Stimulated activated CD8-positive, alpha-beta memory T cell treated with anti-CD3 and anti-CD28 coated beads, Interleukin-12 subunit alpha, Interleukin-12 subunit beta, amount 100 ng/mL, for 1 hour (primary cell): ENCODE measurements at places on chromosomes 4 and X.

- DNase-seq: no peak
Observed at GRCh38 chr4:182518421-182518820, 275.2 kb downstream of the TENM3 start.

- DNase-seq: no peak
Observed at GRCh38 chrX:134849390-134849789, 141.4 kb upstream of the SMIM10 start.

GRCh38 chr4:151484396-151485102 is 75.6 kb downstream of the FHIP1A start:
- DNase-seq: no peak

DNA sequence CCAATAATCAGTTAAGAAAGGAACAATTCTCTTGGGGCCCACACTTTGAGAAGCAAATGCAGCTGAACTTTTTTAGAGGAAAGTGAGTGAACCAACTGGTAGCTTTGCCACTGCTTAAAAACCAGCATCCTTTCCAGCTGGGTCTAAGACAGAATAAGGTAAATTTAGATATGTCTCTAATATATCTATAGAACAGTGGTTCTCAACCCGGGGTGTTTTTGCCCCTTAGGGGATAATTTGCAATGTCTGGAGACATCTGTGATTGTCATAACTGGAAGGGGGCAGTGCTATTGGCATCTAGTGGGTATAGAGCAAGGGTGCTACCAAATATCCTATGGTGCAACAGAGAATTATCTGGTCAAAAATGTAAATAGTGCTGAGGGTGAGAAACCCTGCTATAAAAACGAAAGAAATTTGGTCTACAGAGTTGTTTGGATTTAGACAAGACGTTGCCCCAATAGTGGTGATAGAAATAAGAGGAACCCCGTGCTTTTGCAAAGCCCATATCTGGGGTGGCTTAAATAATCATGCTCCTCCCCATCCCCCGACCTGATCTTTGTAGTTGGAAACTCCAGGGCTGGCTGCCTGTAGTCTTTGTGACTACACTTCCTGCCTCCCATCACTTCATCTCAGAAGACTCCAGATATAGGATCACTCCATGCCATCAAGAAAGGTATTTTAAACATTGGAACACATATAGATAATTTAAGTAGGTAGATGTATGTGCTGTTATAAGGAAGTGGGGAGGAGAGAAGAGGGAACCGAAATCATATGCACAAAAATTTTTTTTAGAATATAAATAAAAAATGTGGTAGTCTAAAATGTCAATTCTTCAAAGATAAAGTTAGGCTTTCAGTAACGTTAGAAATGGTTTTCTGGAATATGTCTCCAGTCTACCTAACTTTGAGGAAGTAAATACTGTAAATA is at the start of gene TLR7:
Gene TLR7 (plus strand): TSS at position 622 of the 927 bp plus-strand sequence. CDS start 507 bp downstream, outside the sequence.
- no peak for DNase-seq

GRCh38 chr4:186621959-186622553 is 66.7 kb upstream of the MTNR1A start:
- no peak for DNase-seq

DNA sequence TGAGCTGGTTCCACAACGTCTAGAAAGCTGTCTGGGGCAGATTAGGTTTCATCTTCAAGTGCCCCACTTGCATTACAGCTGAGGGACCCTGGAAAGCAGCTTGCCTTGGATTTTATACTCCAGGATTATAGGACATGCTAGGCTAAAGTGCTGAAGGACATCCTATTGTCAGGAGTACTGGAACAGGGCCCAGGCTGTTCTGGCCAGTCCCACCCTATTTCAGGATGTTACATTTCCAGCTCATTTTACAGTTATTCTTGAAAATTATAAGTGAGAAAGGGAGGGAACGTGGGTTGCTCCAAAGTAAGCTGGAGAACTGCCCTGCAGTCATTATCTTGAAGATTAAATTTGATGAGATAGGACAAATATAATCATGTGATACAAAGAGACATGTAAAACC is 71.0 kb upstream of the UGT8 start:
- no peak for DNase-seq

DNA sequence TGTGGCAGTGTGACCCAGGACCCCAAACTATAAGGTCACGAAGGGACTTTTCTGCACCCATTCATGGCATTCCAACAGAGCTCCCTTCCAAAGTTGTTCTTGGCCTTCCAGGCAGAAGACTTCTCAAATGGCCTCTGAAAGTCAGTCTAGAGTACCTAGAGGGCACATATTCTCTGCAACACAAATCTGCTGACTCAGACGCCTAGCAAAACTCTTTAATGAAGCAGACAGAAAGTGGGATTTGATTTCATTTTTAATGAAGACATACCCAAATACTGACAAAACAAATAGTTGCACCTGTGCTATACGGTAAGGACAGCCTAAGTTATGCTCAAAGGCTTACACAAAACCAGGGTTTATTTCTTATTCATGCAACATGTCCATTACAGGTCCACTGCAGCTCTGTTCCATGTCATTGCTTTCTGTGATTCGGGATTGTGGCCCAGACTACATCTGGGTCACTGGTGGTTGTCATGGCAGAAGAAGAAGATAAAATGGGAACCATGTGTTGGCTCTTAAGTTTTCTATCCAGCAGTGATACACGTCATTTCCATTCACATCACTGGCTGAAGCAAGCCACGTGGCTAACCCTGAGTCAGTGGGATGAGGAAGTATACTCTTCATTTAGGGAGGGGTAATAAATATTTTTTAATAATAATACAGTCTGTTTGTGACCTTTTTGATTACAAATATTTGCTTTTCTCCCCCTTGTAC is 57.7 kb downstream of the NAT8L start:
- DNase-seq: no peak

DNA sequence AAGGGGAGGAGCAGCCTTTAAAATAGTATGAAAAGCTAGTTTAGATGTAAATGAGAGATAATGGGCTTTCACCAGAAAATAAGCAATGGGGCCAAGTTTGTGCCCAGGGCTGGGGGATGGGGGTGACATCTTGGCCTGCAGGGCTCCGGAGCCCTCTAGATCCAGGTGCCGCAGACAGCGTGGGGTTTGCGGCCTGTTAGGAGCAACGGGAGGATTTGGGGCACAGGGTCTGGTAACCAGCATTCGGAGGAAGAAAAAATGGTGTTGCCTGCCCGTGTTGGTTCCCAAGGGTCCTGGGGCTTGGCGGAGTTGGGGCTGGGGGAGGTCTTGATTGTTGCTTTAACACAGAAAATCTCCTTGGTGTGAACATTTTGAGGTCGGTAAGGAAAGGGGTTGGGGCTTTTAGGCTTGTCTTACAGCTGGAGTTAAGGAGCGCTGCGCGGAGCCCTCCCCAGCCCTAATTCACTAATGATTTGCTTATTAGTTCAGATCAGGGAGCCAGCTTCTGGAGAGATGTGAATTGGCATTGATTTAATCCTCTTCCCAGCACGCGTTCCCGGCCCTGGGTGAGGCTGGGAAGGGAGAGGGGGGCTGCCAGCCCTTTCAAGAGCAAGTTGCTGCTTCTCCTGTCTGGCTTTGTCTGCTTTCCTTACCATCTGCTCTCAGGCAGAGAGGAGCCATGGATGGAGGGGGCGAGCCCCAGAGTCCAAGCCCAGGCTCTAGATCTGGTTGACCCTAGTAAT is 443.4 kb downstream of the BCOR start:
- DNase-seq: no peak

- no peak for DNase-seq
Observed at GRCh38 chr4:288891-289290, 16.4 kb downstream of the ZNF732 start.

DNA sequence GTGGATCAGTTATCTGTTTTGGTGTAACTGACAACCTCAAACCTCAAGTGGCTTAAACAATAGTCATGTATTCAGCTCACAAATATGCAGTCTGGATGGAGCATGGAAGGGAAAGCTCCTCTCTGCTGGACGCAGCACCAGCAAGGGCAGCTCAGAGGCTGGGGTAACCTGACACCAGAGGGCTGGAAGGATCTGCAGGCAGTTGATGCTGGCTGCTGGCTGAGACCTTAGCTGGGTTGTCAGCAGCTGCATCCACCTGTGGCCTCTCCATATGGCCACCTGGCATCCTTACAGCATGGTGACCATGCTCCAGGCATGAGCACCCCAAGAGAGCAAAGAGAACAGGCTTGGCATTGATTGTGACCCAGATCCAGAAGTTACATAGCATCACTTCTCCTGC is 46.7 kb downstream of the ENPP6 start:
- DNase-seq: no peak

GRCh38 chr4:47493238-47494123 is 8.4 kb downstream of the ATP10D start:
- no peak for DNase-seq

DNA sequence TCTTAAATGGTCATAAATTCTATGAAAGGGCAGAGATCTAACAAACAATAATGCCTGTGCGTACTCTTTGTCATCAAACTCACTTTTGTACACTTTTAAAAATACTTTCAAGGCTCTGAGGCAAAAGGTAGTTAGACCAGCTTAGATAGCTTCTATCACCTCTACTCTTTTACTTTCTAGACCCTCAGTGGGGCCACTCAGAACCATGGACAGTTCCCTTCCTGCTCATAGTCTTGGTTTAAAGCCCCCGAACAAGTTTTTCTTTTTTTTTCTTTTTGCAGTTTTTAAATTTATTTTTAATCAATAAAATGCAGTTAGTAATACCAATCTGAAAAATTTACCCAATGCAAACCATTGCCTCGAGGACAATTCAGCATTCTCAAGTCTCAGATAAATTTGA is 460.5 kb upstream of the CNKSR2 start:
- DNase-seq: no peak

DNA sequence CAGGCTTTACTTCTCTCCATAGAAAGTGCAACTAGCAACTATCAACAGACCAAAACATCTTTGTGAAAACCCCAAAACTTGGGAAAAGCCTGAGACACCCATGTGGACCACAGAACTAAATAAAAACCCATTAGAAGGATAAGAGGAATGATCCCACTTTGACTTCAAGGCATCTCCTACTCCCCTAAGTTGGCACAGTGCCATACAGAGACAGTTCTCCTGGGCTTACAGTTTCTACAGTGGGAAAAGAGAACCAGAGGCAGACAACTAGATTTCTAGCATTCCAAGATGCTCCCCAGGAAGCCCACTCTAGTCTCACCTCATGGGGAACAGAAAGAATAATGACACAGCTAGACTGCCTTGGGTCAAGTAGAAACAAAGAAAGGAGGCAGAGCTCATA is 20.4 kb downstream of the TMLHE start:
- no peak for DNase-seq

GRCh38 chr4:122814426-122814825 is 12.2 kb upstream of the FGF2 start:
- no peak for DNase-seq

DNA sequence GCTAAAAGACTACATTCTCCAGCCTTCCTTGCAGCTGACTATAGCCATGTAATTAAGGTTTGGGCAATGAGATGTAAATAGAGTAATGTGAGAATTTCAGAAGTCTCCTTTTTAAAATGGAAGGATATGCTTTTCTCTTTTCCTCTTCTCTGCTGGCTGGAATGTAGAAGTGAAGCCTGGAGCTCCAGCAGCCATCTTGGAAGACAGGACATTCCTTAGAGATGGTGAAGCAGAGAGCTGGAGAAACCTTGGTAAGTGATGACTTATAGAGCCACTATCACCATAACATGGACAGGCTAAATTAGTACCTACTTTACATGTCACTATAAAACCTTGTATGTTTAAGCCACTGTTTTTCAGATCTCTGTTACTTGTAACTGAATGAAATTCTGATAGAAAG is 48.0 kb downstream of the RASL11B start:
- no peak for DNase-seq

DNA sequence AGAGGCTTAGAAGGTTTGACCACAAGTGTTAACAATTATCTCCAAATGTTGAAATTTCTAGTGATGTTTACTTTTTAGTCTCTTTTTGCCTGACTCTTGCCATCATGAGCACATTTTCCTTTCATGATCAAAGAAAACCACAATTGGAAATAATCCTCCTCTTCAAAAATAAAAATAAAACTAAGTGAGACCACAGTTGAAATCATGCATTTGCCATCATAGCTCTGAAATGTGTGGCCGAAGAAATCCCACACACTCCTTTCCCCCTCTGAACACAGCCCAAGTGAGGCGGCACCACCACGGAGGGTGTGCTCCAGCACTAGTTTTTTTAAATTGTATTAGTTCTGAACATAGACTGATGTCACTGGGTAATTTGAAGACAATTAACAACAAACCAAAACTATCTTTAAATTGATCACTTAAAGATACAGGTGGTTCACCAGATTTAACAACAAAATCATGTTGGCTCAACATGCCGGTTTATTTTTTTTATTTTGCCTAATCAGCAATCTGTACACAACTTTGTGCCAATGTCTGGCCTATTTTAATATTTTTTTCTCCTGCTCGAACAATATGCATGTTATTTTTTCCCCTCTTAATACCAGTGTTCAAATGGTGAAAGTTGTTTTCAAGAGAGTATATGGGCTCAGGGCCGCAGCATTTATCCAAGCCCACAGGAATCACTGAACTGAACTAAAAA is 17.6 kb downstream of the APBB2 start:
- no peak for DNase-seq

DNA sequence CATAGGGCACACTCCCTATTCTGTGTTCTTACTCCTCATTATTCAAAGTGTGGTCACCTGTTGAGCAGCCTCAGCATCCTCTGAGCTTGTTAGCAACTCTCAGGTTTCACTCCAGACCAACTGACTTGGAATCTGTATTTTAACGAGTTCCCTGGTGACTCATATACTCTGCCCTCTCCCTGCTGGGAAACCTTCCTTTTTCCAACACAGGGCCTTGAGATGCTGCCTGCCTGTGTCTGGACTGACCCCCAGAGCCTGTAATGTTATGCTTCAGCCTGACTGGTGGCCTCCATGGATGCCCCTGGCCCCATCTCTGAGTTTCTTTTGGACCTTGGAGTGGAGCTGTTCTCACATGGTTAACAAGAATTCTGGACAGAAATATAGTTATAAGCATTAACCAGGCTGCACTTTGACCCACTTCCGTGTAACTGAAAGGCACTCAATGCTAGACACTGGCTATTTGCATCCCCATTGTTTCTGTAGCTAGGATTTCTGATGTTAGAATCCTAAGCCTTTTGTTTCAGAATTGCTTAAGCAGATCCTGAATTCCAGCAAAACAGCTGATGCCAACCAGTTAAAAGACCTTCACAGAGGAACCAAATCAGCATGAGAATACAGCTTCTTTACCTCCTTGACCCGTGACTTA is 262.6 kb downstream of the STIM2 start:
- DNase-seq: no peak

- DNase-seq: no peak
Observed at GRCh38 chr4:67087897-67088296, 457.4 kb downstream of the CENPC start.

GRCh38 chr4:10554121-10554520 is 96.9 kb upstream of the ZNF518B start:
- DNase-seq: no peak

DNA sequence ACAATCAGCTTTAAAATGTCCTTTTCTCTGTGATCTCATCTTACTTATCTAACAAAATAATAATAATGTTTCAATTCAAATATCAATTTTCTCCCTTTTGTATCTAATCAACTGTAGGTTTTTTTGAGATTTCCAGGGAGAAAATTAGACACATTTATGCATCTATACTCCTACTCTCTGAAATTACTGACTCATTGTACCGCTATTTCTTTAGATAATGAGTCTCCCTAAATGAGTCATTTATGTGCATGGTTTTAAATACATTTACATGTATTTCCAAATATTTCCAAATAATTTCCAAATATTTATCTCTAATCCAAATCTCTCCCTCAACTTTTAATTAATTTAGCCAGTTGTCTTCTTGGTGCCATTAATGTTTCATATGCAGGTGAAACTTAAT is 621.0 kb downstream of the TECRL start:
- no peak for DNase-seq
